Left ventricle myocardium inferior (tissue), 1 donor: ENCODE measurements at places on chromosomes 2 and 18.

DNA sequence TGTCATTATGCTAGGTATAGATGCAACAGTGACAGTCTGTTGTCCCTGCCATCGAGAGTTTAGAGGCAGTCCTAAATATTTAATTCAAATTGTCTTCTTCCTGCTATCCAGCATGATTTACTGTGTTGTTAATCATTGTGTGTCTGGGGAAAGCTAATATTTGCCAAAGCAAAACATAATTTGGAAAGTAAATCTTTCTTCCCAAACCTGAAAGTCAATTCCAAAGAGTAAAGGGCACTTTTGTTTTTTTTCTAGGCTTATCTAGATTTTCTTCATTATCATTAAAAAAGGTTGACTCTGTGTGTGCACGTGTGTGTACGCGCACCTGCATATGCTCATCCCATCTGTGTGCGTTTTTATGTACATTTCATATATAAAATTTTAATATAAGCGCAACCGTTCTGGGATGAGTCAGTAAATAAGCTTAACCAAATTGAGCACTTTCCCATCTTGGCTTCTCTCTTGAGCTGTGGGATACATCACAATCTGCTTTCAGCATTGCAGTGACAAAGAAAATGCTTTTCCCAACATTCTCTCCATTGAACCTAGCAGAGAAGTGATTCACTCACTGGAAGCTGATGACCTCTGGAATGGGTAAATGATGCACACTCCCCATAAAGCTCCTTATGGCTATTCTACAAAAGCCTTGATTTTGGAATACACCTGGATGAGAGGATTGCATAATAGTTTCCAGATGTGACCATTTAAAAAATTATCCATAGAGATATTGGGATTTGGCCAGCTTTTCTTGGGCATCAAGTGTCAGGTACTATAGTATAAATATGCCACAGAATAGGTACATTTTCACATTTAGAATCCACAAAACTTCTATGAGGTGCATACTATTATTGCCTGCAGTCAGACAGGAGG is 488.4 kb downstream of the ADCYAP1 start:
- DNase-seq: no peak

DNA sequence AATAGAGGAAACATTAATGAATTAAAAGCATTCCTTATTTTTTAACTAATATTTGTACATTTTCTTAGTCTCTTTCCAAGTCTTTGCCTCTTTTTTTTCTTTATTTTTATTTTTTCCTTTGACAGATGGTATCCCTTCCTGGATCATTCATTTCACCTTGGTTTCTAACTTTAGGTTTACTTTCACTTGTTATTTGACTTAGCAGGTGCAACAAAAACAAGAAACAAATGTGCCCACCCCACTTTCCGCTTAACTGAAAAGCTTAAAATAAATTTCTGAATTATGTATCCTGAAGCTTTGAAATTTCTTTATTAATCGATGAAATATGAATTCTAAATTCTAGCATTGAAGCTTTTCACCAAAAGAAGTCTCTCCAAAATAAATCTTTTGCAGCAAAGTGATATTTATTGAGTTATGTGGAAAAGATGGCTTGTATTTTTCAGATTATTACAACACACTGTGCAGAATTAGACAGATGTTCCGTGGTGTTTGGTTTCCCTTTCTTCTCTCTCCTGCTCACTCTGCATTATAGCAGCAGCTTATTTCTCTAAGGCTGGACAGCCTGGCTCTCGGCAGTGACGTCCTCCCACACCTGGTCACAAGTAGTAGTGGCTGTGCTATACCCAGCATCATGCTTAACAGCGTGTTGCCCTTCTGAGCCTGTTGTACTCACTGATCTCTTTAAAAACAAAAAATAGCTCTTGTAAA is 99.1 kb upstream of the ZNF397 start:
- no peak for DNase-seq

DNA sequence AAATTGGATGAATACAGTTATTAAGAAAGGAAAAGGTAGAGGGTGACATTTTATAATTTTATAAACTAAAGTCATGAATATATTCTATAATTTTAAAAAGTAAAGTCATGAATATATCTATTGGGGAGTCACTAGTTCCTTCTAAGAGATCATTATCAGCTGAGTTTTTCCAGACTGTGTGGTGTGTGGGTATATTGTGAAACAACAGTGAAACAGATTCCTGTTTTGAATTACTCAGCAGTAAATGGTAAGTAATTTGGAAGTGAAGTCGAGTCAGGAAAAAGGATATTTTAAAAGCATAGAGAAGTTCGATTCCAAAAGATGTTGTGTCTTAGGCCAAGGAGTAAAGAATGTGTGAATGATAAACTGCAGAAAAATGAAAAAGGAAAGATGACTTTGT is 1018.2 kb upstream of the NXPH2 start:
- DNase-seq: no peak

DNA sequence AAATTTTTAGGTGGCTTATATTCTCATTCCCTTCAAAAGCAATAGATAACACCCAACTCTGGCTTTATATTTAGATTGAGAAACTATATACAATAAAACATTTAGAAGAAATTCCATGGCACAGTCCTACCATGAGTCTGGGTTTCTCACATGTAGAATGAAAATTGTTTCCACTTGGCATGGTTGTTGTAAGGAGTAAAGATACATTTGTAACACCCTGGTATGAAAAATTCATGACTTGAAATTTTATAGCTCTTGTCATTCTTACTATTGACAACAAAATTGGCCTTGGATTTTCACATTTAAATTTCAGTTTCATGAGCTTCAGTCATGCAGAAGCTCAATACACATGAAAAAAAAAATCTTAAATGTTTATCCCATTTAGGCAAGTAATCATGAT is 92.5 kb upstream of the CBLN2 start:
- no peak for DNase-seq

GRCh38 chr2:138115666-138116065 is 151.4 kb downstream of the HNMT start:
- no peak for DNase-seq

GRCh38 chr2:196331851-196332250 is 160.5 kb upstream of the STK17B start:
- DNase-seq: no peak

- no peak for DNase-seq
Measured at GRCh38 chr2:173393186-173393585, 38.5 kb downstream of the CDCA7 start.

DNA sequence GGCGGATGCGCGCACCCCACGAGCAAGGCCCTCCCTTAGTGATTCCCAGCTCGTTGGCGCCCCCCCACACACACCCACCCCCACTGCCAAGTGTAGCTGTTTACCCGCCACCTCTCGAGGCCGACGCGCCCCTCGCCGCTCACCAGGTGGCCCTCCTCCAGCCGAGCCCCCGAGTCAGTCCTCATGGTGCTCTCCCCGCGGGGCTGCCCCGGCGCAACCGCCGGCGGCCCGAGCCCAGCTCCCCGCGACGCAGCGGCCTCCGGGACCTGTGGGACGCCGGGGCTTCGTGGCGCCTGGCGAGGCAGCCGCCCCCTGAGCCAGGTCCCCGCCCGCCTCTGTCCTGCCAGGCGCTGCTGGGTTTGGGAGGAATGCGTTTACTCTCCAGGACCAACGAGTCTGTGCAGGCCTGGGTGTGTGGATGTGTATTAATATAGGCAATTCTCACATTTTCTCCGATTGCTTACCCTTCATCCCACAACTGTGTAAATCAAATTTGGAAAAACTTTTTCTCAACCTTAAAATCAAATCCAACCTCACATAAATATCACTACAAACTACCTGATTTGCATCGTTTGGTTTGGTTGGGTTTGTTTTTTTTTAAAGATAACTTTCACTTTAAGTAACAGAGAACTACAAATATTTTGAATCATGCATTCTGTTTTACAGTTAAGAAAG is at the start of gene TMEM237:
Gene TMEM237, minus strand, starts transcription at position 288 of the 675 bp plus-strand sequence. Its CDS starts 103 bp downstream, at position 185.
- DNase-seq: peak; percentile 49

GRCh38 chr2:213451542-213452239 is 167.4 kb downstream of the SPAG16 start:
- no peak for DNase-seq

- DNase-seq: no peak
Measured at GRCh38 chr18:76452357-76452756, 42.7 kb downstream of the ZNF516 start.

- DNase-seq: no peak
Measured at GRCh38 chr2:70991142-70991541, 3.5 kb downstream of the TEX261 start.

GRCh38 chr2:190637281-190637734 is 11.6 kb upstream of the NAB1 start:
- no peak for DNase-seq

GRCh38 chr2:120763931-120764330 is 28.3 kb downstream of the GLI2 start:
- DNase-seq: no peak

GRCh38 chr2:72946466-72946865 is 29.1 kb downstream of the EMX1 start:
- no peak for DNase-seq

- no peak for DNase-seq
Measured at GRCh38 chr2:212173331-212173730, 365.3 kb downstream of the ERBB4 start.

DNA sequence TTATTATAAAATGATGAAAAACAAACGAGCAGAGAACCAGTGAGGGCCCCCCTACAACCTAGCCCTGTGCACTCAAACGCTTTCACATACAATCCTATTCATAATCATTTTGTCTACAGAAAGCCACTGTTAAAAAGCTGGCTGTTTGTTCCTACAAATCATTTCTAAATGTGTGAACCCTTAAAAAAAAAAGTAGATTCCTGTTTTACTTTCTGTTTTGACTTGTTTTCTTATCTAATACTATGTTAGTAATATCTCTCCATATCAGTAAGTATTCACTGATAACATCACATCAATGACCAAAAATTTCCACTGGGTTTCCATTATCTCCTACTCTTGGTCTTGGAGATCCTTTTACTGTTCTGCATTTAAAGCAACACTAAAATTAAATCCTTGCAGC is 128.8 kb upstream of the TTC39C start:
- no peak for DNase-seq

GRCh38 chr2:26970928-26971627 is 641 bp downstream of the MAPRE3 start:
- no peak for DNase-seq

- peak; percentile 22 for DNase-seq
Measured at GRCh38 chr18:3498698-3499471, 48.9 kb downstream of the TGIF1 start.

DNA sequence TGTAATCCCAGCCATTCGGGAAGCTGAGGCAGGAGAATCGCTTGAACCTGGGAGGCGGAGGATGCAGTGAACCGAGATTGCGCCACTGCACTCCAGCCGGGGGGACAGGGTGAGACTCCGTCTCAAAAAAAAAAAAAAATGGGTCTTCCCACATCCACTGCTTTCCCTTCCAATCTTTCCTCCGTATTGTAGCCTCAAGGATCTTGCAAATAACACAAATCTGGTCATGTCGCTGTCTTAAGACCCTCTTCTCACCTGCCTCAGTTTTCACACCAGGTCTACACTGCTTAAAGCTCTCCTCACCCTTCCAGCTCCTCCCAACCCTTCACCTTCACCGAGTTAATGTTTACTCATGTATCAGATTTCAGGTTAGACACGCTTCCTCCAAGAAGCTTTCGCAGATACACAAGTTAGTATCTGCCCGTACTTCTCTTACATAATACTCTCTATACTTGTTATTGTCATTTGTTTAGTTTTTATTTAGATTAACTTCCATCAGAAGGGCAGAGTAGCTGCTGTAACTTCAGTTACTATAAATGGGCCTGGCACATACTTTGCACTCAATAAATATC is 1.5 kb downstream of the IER3IP1 start:
- no peak for DNase-seq

DNA sequence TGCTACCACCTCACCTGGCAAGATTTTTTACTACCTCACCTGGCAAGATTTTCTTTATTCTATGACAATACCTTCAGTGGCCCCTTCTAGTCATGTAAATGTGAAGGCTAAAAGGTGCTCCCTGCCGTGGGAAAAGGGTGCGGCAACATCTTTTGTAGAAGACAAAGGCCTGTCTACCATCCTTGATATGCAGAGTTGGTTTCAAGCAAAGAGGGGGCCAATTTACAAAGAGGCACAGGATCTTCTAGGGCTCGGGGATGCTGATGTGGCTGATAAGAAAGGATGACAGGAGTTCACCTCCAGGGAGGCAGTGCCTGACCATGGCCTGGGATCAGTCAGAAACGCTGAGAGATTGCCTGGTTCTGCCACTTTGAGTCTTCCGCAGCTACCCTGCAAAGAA is 165.4 kb upstream of the SLC1A4 start:
- DNase-seq: no peak

- DNase-seq: no peak
Measured at GRCh38 chr2:14700753-14701152, 68.2 kb downstream of the LRATD1 start.

GRCh38 chr2:223523551-223524001 is 78.6 kb downstream of the SCG2 start:
- DNase-seq: no peak

GRCh38 chr18:58324824-58325480 is 280.9 kb downstream of the NEDD4L start:
- no peak for DNase-seq

GRCh38 chr18:78006006-78006773 is 756.5 kb downstream of the GALR1 start:
- no peak for DNase-seq
